ENCODE measurements at places on chromosomes 16 and 17.

DNA sequence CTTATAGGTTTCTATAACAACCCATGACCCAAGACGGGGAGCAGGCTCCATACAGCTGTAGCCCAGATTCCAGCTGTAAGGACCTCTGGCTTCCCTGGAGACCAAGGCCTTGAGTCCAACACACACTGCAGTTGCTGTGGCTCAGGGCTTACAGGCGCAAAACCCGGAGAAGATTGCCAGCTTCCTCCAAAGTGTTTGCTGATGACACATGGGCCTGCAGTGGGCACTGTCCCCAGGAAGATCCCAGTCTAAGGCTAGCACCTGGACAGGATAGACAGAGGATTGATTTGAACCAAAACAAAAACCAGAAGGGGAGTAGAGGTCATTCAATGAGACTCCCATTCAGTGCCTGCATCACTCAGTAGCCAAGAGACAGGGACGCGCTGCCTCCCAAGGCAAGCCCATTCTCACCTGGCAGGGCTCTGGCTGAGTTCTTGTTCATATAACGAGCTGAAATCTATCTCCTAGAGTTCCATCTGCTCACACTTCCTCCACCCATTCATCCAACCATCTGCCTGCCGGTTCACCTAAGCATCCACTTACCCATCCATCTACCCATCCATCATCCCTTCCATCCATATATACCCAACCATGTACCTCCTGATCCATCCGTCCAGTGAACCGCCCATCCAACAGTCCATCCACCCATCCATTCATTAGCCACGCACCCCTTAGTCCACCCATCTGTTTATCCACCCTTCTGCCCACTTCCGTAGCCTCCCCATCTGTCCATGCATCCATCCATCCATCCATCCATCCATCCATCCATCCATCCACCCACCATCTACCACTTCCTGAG, 10.2 kb downstream of the RAB11FIP4 start:
- no peak for DNase-seq

GRCh38 chr17:76170114-76170513, 29.1 kb upstream of the FOXJ1 start:
- DNase-seq = no peak

DNA sequence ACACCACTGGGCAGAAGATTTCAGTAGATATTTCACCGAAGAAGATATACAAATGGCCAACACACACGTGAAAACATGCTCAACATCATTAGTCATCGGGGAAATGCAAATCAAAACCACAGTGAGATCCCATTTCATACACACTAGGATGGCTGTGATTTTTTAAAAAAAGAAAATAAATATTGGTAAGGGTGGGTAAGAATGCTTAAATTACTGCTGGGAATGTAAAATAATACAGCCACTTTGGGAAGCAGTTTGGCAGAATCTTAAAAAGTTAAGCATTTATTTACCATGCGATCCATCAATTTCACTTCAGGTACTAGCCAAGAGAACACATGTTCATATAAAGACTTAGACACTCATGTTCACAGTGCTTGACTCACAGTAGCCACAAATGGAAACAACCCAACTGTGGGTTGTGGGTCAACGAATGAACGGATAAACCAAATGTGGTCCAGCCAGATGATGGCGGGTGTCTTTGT, 6.5 kb upstream of the C16orf74 start:
- no peak for DNase-seq

DNA sequence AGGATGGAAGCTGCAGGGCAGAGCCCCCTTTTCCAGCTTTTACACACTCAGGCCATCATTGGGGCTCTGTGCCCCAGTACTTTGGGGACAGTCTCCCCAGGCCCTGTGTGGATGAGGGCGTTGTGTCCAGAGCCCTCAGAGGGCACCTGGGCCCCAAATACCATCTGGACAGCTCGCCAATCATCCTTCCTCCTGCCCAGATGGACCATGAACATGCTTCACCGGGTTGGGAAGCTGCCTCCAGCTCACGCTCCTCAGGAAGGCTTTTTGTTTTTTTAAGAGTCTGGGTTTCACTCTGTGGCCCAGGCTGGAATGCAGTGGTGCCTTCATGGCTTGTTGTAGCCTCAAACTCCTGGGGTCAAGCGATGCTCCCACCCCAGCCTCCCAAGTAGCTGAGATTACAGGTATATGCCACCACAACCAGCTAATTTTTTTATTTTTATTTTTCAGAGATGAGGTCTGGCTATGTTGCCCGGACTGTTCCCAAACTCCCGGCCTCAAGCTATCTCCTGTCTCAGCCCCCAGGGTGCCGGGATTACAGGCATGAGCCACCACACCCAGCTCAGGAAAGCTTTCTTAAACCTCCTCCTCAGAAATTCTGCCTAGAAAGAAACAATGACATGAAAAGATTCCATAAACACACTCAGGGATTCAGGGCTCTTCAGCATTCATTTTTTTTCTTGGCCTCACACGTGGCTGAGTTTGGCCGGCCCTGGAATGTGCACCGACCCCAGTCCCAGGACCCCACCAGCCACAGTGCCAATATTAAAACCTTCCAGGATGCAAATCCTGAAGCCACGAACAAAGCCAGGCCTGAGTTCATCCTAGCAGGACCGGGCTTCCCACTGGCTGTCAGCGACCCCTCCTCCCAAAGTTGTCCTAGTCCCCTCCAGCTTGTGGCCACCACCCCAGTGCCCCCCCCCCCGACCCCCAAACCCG, 27.4 kb upstream of the ZNF423 start:
- DNase-seq = no peak

DNA sequence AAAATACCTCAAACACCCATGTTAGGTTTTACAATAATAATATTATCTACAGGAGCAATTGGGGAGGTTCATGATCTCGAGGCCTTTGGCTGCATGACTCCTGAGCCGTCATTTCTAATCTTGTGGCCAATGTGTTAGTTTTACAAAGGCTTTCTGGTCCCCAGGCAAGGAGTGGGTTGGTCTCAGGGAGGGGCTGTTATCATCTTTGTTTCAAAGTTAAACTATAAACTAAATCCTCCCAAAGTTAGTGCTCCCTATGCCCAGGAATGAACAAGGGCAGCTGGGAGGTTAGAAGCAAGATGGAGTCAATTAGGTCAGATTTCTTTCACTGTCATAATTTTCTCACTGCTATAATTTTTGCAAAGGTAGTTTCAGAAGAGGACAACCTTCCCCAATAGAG, 9.1 kb upstream of the CCL5 start:
- no peak for DNase-seq

DNA sequence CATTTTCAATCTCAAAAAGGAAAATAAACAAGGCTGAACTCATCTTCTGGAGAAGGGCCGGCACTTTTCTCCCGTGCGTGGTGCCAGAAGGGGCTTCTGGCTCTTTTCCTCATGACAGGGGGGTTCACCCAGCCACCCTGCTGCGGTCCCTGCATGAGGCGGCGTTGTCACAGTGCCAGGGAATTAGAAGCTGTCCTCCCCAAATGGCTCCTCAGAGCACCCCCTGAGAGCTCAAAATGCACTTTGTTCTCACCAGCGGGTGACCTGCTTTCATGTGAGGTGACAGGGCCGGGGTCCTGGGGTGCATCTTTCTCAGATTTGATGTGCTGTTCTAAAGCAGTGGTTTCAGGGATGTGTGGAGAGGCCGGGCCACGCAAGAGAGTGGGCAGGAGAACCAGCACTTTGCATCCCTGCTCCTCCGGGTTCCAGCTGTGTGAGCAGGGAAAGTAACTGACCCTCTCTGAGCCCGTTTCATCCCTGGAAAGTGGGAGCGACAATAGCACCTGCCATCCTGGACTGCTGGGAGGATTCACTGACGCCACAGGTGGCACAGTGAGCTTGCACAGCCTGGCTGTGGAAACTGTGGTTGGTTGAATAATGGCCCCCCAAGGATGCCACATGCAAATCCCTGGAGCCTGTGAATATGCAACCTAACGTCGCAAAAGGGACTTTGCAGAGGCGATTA, 94.0 kb downstream of the FOXL1 start:
- DNase-seq = no peak

DNA sequence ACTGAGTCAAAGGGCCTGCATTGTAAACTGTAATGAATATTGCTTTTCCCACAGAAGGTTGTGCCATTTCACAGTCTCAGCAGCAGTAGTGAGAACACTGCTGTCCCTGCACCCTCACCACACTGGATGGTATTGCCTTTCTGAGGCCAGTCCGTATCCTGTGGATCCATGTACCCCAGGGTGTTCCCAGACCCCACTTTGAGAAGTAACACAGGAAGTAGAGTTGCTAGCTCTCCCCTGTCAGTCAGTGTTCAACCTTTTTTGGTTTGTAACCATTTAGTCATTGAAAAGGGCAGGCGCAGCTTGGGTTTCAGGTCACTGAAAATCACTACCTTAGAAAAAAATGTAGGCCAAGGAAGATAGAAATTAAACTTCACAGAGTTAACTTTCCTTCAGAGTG, 37.9 kb downstream of the SLFN12L start:
- DNase-seq = no peak

DNA sequence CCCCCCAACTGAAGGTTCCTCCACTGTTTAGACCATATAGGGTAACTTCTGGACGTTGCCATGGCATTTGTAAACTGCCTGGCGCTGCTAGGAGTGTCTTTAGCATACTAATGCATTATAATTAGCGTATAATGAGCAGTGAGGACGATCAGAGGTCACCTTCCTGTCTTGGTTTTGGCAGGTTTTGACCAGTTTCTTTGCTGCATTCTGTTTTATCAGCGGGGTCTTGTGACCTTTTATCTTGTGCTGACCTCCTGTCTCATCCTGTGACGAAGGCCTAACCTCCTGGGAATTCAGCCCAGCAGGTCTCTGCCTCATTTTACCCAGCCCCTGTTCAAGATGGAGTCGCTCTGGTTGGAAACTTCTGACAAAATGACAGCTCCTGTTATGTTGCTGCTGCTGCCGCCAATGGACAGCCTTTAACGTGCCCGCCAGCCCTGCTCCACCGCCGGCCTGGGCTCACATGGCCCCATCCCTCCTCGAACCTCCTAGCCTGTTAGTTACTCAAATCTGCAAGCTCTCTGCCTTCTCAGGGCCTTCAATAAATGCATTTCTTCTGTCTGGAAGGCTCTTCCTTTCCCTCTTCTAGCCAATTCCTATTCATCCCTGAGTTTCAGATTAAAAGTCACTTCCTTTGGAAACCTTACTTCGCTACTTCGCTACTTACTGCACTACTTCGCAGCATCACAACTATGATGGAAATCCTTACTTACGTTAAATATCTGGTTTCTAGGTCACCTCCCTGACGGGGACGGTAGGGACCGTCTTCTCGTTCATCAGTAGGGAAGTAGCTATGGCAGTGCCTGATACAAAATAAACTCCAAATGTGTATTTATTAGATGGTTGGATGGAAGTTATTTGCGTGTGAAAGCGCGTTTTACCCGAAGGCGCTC, 640 bp upstream of the NAGLU start:
- DNase-seq = no peak

GRCh38 chr17:8710813-8711212, 33.8 kb downstream of the CCDC42 start:
- DNase-seq = no peak

DNA sequence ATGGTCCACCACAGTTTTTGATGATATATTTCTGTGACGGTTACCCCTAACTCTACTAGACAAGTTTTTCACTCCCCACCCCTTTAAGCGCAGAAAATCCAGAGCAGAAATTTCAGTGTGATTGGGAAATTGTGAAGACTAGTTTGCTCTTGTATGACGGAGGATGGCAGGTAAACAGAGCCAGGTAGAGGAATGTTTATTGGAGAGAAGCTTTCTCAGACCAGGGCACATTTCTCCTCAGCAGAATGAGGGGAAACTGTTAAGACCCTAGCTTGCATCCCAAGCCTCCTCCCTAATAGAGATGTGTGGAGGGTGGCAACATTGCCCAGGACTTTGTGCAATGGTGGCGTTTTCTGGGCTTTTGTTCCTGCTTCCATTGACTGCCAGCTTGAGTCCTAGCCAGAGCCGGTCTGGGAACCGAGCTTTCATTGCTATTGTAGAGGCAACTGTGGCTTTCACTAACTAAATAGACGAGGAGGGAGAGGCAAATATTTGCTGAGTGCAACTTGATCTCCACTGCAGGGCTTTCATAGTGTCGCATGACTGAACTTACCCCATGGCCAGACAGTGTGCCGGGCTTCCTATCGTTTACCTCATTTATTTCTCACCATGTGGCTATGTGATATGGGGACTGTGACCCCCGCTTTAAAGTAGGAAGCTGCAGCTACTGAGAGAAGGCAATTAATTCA, 159.6 kb upstream of the MPHOSPH6 start:
- no peak for DNase-seq

GRCh38 chr17:55699181-55699860, 23.3 kb downstream of the TMEM100 start:
- no peak for DNase-seq

GRCh38 chr17:79797492-79798298, 818 bp upstream of the CBX8 start:
- DNase-seq = no peak

DNA sequence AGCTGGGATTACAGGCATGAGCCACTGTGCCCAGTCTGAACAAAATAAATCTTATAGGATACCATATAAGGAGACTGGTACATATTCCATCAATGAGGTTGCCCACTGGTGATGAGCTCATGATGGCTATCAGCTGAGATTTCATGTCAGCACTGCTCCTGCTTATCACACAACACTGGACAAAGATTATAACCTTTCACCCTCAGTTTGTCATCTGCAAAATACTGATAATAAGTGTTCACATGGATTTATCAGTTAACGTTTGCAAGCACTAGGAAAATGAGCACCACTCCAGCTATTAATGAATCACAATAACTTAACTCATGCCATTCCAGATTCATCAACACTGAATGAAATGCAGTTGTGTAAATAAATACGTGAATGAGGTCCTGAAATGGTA, 83.7 kb downstream of the SSH2 start:
- no peak for DNase-seq

- no peak for DNase-seq
These were observed 2.1 kb upstream of the TM4SF5 start for GRCh38 chr17:4769628-4770027.

DNA sequence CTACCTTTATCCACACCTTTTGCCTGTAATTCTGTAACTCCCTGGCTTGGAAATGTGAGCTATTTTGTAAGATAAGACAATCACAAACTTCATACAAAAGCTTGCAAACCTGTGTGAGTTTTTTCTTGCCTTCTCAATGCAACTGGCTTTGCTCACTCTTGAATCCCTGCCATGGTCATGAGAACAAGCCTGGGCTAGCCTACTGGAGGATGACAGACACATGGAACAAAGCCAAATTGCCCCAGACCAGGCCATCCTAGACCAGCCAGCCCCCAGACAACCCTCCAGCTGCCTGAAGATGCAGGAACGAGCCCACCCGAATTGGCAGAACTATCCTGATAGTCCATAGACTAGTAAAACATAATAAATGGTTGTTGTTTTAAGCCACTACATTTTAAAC, 466.6 kb upstream of the ERCC4 start:
- DNase-seq = no peak
